PC-9 (cell line): ENCODE measurements at places on chromosomes 6 and 20.

DNA sequence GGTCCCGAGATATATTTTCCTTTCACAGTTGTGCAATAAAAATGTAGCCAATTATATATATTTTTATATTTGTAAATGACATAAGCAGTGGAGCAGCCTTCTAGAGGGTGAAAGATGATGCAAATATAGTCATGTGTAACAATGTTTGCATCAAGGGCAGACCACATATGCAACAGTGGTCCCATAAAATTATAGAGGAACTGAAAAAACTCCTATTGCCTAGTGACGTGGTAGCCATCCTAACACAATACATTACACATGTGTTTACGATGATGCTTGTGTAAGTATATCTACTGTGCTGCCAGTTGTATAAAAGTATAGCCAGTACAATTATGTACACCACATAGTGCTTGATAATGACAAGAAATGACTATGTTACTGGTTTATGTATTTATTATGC is 162.8 kb downstream of the ZFAND3 start:
- no peak overlapping the region for H3K27ac ChIP-seq
- H3K36me3 ChIP-seq, result no peaks in the 10 kb centered on the region
- DNase-seq, result no peak

GRCh38 chr6:73481969-73482368 is 20.4 kb downstream of the MTO1 start:
- H3K4me3 ChIP-seq, result no peak overlapping the region
- no peaks in the 10 kb centered on the region for H3K27me3 ChIP-seq
- no peak for DNase-seq
- H3K4me1 ChIP-seq, result no peaks in the 10 kb centered on the region

DNA sequence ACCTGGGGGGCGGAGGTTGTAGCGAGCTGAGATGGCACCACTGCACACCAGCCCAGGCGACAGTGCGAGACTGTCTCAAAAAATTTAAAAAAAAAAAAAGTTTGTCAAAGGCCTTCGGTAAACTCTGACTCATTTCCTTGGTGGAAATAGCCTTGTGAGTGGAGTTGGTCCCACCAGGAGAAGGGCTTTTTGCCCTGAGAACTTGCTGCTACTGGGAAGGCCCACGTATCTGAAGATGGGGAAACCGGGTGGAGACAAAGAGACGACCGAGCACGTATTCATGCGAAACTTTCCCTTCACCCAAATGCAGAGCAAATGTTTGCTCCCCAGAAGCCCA is 51.7 kb downstream of the SLC22A23 start:
- H3K4me3 ChIP-seq, result no peak overlapping the region
- H3K27me3 ChIP-seq, result no peaks in the 10 kb centered on the region
- no peaks in the 10 kb centered on the region for H3K36me3 ChIP-seq
- DNase-seq, result no peak
- no peak overlapping the region for H3K27ac ChIP-seq

DNA sequence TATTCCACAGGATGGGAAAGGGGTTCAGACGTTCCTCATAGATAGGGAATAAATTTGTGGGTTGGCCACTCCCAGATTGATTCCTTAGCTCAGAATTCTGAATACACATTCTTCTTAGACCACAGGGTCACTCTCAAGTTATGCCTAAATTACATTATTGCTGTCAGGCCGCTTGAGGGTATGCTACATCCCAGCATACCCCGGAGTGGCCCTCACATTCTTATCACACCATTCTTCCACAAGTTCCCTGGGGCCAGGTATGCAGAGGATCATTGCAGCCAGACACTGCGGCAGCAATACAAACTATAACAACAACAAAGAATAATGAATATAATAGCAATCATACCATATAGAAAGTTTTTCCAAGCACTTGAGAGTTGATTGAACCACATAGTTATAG is 237.9 kb upstream of the SOX4 start:
- H3K4me3 ChIP-seq, result no peak overlapping the region
- H3K27me3 ChIP-seq, result no peaks in the 10 kb centered on the region
- H3K27ac ChIP-seq, result no peak overlapping the region
- H3K36me3 ChIP-seq, result no peaks in the 10 kb centered on the region
- no peak for DNase-seq

DNA sequence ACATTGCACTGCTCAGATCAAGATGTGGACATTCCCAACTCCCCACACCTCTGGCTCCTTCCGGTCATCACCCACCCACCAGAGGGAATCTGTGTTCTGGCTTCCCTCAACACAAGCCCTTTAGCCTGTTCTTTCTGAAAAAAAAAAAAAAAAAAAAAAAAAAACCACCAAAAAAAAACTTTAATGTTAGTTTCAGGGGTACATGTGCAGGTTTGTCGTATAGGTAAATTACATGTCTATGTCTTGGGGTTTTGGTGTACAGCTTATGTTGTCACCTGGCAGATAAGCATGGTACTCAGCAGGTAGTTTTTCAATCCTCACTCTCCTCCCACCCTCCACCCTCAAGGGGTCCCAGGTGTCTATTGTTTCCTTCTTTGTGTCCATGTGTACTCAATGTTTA is 135.8 kb upstream of the FOXA2 start:
- no peaks in the 10 kb centered on the region for H3K36me3 ChIP-seq
- no peak for DNase-seq
- H3K4me1 ChIP-seq, result peaks cover 38% of the 10 kb centered on the region
- no peak overlapping the region for H3K4me3 ChIP-seq

- H3K4me1 ChIP-seq, result no peaks in the 10 kb centered on the region
- no peaks in the 10 kb centered on the region for H3K36me3 ChIP-seq
- no peaks in the 10 kb centered on the region for H3K27me3 ChIP-seq
- H3K4me3 ChIP-seq, result no peak overlapping the region
- no peak overlapping the region for H3K27ac ChIP-seq
Observed at GRCh38 chr20:40980828-40981310, 47.8 kb upstream of the TOP1 start.

DNA sequence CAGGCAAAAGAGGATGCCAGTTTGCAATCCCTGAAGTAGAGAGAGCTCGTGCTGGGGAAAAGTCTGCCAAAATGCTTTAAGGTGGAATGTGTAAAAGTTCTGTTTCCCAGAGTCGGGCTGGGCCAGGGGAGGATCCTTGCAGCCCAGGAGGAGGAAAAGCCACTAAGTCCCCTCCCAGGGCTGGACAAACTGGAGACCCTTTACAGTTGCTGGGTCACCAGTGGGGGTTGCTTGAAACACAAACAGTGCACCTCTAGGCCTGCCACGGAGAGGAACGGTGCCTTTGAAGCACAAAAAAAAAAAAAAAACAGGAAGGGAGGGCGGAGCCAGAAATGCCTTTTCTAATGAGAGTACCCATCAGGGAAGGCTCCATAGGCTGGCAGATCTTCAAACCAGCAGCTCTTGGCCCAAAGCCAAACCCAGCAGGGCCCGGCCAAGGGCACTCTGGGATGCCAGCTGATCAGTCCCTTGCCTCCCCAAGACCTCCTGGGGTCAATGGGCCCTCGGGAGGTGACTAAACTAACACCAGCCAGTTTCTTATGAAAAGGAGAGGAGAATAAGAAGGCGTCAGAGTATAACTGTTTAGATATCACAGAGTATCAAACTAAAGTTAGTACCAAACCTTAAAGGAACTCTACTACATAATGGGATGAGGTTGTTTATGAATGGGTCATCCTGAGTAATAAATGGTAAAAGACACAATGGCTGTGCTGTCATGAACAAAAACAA is 23.7 kb downstream of the HLA-A start:
- H3K36me3 ChIP-seq, result no peaks in the 10 kb centered on the region
- H3K27ac ChIP-seq, result peak overlapping the region; percentile 81
- peak overlapping the region; percentile 50 for H3K4me3 ChIP-seq
- peak; percentile 77 for DNase-seq

DNA sequence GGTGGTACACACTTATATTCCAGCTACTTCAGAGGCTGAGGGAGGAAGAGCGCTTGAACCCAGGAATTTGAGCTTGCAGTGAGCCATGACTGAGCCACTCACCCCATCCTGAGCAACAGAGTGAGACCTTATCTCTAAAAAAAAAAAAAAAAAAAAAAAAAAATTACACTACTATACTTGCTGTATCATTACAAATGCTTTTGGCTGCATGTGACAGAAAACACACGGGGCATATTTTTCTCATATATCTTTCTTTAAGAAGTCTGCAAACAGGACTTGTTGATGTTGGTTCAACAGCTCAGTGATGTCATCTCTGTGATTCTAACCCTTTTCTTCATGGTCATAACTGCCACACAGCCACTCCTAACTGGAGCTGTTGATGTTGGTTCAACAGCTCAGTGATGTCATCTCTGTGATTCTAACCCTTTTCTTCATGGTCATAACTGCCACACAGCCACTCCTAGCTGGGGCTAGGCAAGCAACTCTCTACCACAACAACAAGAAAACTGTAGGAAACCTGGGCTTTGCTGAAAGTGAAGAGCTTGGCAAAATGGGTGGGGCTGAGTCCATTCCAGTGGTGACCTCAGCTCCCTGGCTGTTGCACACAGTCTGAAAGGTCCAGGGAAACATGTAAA is 19.8 kb downstream of the MTFR2 start:
- no peak for DNase-seq
- H3K27ac ChIP-seq, result no peak overlapping the region
- H3K4me3 ChIP-seq, result no peak overlapping the region

GRCh38 chr6:28551891-28552666 is 26.4 kb downstream of the GPX5 start:
- no peak for DNase-seq
- no peak overlapping the region for H3K4me3 ChIP-seq
- no peaks in the 10 kb centered on the region for H3K36me3 ChIP-seq
- H3K4me1 ChIP-seq, result no peaks in the 10 kb centered on the region

- H3K4me3 ChIP-seq, result peak overlapping the region; percentile 86
- 0 out of 2 replicates have a peak, but pooled peaks cover under 1% of the 10 kb centered on the region for H3K36me3 ChIP-seq
- H3K27ac ChIP-seq, result peak overlapping the region; percentile 78
- H3K4me1 ChIP-seq, result peaks cover 22% of the 10 kb centered on the region
- peak; percentile 98 for DNase-seq
- no peaks in the 10 kb centered on the region for H3K27me3 ChIP-seq
Observed at GRCh38 chr6:26122793-26123674, 35.8 kb downstream of the HFE start.

GRCh38 chr6:112189494-112189893 is 64.9 kb downstream of the LAMA4 start:
- H3K27me3 ChIP-seq, result no peaks in the 10 kb centered on the region
- H3K4me1 ChIP-seq, result no peaks in the 10 kb centered on the region
- H3K36me3 ChIP-seq, result peaks cover 90% of the 10 kb centered on the region
- no peak overlapping the region for H3K4me3 ChIP-seq
- H3K27ac ChIP-seq, result no peak overlapping the region
- no peak for DNase-seq

GRCh38 chr6:118668761-118669385 is 17.5 kb upstream of the CEP85L start:
- no peaks in the 10 kb centered on the region for H3K36me3 ChIP-seq
- H3K27me3 ChIP-seq, result no peaks in the 10 kb centered on the region
- H3K4me1 ChIP-seq, result peaks cover 17% of the 10 kb centered on the region
- no peak overlapping the region for H3K4me3 ChIP-seq
- DNase-seq, result no peak

DNA sequence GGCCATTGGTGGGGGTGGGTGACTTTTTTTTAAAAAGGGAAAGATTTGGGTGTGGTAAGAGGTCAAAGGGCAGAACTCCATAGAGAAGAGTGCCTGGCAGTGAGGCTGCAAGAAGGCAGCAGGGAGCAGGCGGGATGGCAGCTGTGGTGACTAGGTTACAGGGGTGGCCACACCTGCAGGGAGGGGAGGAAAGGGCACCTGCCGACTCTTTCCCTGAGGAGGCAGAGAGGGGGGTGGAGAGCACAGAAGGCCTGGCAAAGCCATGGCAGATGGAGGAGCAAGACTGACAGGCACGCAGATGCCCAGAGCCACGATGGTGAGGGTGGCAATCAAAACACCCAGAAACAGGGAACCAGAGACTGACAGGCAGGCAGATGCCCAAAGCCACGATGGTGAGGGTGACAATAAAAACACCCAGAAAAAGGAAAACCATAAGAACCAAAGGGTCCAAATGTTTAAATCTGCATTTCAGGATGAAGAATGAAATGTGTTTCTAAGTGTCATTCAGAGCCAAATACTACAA is 19.3 kb downstream of the CST7 start:
- H3K27ac ChIP-seq, result no peak overlapping the region
- H3K36me3 ChIP-seq, result peaks cover 23% of the 10 kb centered on the region
- DNase-seq, result no peak
- no peak overlapping the region for H3K4me3 ChIP-seq

DNA sequence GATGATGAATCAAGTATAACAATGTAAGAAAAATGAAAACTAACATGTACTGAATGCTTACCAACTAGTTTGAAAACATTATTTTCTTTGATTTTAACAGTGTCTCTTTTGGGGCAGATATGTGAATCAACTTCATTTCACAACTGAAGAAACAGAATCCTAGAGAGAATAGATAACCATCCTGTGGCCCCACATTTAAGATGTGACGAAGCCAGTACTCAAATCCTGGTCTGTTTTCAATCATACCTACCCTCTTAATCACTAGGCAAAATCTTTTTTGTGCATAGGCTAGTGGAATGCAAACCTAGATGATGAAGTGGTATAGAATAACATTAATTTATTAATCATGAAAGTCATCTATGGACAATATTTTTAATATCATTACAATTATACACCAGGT is 371.6 kb upstream of the EPHA7 start:
- no peak for DNase-seq
- no peaks in the 10 kb centered on the region for H3K36me3 ChIP-seq
- no peak overlapping the region for H3K27ac ChIP-seq
- no peak overlapping the region for H3K4me3 ChIP-seq
- no peaks in the 10 kb centered on the region for H3K27me3 ChIP-seq

DNA sequence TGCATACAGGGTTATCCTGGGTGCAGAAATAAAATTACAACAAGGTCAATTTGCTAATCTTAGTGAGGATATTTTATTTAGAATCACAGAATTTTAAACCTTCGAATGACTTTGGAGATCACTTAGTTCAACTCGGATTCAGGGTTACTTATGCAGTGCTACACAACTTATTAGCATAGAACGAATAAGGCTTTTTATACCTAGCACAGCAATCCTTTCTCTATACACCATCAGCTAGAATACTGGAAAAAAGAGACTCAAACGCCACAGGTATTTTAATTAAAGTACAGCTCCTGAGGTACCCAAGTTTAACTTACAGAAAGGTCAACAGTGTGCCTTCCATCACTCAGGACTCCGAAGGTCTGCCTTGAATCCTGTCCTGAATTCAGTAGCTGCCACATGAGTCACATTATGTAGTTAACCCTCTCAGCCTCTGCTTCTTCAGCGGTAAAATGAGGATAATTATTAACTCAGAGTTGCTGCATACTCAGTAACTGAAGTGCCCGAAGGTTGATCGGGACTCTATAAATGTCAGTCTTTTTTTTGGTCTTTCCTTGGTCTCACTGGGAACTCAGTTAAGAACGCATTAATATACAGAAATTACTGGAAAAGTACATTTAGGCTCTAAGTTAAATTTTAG is 6.0 kb upstream of the QKI start:
- no peaks in the 10 kb centered on the region for H3K27me3 ChIP-seq
- no peak for DNase-seq
- H3K27ac ChIP-seq, result no peak overlapping the region
- no peak overlapping the region for H3K4me3 ChIP-seq

GRCh38 chr20:45833883-45834796 is 541 bp downstream of the SNX21 start:
- no peak overlapping the region for H3K27ac ChIP-seq
- H3K4me3 ChIP-seq, result peak overlapping the region; percentile 62
- no peaks in the 10 kb centered on the region for H3K36me3 ChIP-seq
- H3K27me3 ChIP-seq, result no peaks in the 10 kb centered on the region
- H3K4me1 ChIP-seq, result peaks cover 18% of the 10 kb centered on the region
- DNase-seq, result peak; percentile 71
